ENCODE measurements at places on chromosomes 16 and 17.
A peak's percentile ranks its signal among the peaks of the same experiment; 100 is the strongest.

GRCh38 chr16:68146585-68146984 is 61.4 kb downstream of the NFATC3 start:
- H3K27ac ChIP-seq, result no peak overlapping the region
- no peak overlapping the region for H3K4me3 ChIP-seq
- H3K4me1 ChIP-seq, result peaks cover 11% of the 10 kb centered on the region

GRCh38 chr17:37770631-37771518 is 26.0 kb upstream of the HNF1B start:
- peak; percentile 62 for DNase-seq
- H3K4me3 ChIP-seq, result no peak overlapping the region
- no peak overlapping the region for H3K27ac ChIP-seq
- peaks cover 62% of the 10 kb centered on the region for H3K27me3 ChIP-seq

DNA sequence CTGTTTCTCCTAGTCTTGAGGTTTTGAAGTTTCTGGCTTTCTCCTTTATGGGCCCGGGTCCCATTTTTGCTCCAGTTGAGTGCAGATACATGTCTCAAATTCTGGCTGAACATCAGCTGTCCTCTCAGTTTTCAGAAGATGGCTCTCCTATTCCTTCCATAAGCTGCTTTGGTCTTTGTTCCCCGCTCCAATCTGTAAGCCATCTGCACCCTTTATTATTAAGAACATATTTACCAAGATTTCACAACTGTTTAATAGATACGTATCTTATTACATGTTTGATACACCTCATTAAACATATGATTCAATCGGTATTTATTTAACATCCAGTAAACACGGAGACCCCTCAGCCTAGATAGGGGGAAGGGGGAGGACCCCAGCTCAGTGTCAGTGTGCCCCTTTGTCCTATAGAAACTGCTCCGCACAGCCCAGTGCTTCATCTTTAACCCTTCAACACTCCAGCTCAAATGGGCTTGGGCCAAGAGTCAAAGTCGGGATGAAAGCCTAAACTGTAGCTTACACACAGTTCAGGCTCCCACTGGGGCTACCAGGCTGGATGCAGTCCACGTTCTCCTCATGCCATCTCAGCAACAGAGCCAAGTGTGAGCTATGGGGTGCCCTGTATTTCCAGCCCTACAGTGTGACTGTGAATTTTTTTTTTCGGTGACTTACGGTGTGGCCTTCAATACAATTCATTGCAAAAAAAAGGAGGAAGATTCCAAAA is 166.0 kb upstream of the ZFHX3 start:
- H3K4me1 ChIP-seq, result no peaks in the 10 kb centered on the region
- no peaks in the 10 kb centered on the region for H3K27me3 ChIP-seq
- no peak for DNase-seq
- H3K27ac ChIP-seq, result no peak overlapping the region
- H3K4me3 ChIP-seq, result no peak overlapping the region
- H3K36me3 ChIP-seq, result no peaks in the 10 kb centered on the region

DNA sequence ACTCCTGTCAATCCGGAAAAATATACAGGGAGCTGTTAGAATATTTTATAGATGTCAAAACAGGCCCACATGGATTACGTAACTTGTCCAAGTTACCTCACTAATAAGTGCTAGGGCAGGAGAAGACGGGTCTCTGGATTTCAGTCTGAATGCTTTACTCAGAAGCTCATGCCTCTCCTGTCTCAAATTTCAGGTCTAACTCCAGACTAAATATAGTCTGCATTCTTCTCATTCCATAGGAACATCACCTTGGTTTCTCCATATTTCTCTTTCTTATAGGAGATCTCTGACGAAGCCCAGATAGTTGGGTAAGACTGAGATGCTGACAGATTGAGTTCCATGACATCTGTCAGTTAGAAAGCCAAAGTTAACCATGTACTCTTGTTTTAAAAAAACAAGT is 174.2 kb downstream of the STX8 start:
- no peaks in the 10 kb centered on the region for H3K4me1 ChIP-seq
- DNase-seq, result no peak
- no peaks in the 10 kb centered on the region for H3K27me3 ChIP-seq

DNA sequence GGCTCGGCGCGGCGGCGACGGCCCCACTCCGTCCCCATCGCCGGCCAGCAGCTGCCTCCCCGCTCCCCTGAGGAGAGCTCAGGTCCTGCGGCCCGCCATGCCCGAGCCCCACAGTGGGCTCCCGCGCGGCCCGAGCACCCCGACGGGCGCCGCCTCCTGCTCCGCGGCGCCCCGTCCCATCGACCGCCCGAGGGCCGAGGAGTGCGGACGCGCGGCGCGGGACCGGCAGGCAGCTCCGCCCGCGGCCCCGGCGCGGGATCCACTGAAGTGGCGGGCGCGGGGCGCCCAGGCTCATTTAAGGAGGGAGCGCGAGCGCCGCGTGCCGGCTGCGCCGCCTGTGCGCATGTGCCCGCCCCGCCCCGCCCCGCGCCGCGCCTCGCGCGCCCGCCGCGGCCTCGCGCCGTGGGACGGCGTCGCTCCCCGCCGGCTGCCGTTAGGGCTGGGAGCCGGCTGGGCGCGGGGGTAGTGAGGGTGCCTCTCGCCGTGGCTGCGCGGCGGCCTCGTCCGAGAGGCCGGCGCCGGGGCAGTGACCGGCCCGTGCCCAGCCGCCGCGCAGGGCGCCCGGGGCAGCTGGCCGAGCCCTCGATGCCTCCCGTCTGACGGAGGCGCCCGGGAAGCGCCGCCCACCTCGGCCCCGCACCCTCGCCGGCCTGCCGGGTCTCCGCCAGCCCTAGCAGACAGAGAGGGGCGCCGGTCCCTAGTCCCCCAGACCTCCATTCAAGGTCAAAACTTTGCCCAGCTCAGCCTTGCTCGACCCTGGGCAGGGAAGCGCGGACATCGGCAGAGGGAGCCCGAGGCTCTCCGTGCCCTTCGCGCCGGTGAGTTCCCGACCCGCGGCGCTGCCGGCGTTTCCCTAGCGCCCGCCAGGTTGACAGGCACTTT is at the start of gene NETO2:
NETO2 (minus strand) TSS at position 269 of the 882 bp plus-strand sequence. CDS start 333 bp downstream, outside the sequence.
- H3K36me3 ChIP-seq, result no peaks in the 10 kb centered on the region
- H3K27ac ChIP-seq, result peak within 1 kb of the TSS; percentile 43
- peaks cover 36% of the 10 kb centered on the region for H3K27me3 ChIP-seq
- H3K4me3 ChIP-seq, result peak within 1 kb of the TSS; percentile 70
- peaks cover 20% of the 10 kb centered on the region for H3K4me1 ChIP-seq

GRCh38 chr17:16989230-16989952 is 17.5 kb upstream of the TNFRSF13B start:
- peaks cover 34% of the 10 kb centered on the region for H3K4me1 ChIP-seq
- no peak overlapping the region for H3K4me3 ChIP-seq
- peak overlapping the region; percentile 90 for H3K27ac ChIP-seq
- peaks cover 18% of the 10 kb centered on the region for H3K27me3 ChIP-seq
- H3K36me3 ChIP-seq, result peaks cover 2% of the 10 kb centered on the region

DNA sequence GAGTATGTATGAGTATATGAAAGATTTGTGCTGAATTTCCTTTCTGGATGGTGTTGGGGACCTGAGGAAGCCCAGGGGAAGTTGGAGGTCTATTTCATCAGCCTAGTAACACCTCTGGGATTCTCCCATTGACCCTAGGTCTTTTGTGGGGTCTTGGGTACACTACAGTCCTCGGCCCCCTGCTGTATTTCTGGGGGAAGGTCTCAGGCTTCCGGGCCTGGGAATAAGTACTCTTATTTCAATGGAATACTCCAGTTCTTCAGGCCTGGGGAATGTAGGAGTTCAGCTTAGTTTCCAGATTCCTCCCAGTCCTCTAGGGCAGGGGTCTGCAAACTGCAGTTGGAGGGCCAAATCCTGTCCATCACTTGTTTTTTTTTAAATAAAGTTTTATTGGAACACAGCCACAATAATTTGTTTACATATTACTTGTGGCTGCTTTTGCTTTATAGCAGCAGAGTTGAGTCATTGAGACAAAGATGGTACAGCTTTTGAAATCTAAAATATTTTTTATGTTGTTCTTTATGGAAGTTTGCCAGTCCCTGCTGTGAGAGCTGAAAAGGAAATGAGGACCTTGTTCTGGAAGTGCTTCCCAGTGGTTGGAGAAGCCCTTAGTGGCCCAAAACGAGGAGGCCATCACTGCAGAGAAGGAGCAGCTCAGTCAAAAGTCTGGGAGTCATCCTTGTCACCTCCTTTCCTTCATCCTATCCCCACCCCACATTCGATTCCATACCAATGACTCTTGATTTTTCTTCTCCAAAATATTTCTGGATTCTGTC is 142.5 kb upstream of the HS3ST2 start:
- H3K36me3 ChIP-seq, result no peaks in the 10 kb centered on the region
- no peak overlapping the region for H3K27ac ChIP-seq
- H3K4me1 ChIP-seq, result no peaks in the 10 kb centered on the region
- H3K4me3 ChIP-seq, result no peak overlapping the region

GRCh38 chr16:46673320-46674013 is 15.5 kb downstream of the VPS35 start:
- H3K27ac ChIP-seq, result no peak overlapping the region
- no peaks in the 10 kb centered on the region for H3K4me1 ChIP-seq
- DNase-seq, result peak; percentile 66
- H3K36me3 ChIP-seq, result peaks cover 61% of the 10 kb centered on the region
- H3K4me3 ChIP-seq, result no peak overlapping the region
- no peaks in the 10 kb centered on the region for H3K27me3 ChIP-seq

GRCh38 chr16:28098171-28098958 is 34.9 kb upstream of the GSG1L start:
- peaks cover 52% of the 10 kb centered on the region for H3K36me3 ChIP-seq
- no peak overlapping the region for H3K27ac ChIP-seq
- H3K4me3 ChIP-seq, result no peak overlapping the region
- H3K4me1 ChIP-seq, result no peaks in the 10 kb centered on the region
- no peak for DNase-seq

GRCh38 chr16:67779256-67780014 is 26.9 kb downstream of the RANBP10 start:
- H3K4me1 ChIP-seq, result peaks cover 26% of the 10 kb centered on the region
- peaks cover 20% of the 10 kb centered on the region for H3K36me3 ChIP-seq
- no peak overlapping the region for H3K4me3 ChIP-seq
- no peak for DNase-seq
- H3K27me3 ChIP-seq, result no peaks in the 10 kb centered on the region

GRCh38 chr17:35542990-35543389 is 5.5 kb upstream of the SLFN12L start:
- no peak for DNase-seq
- peaks cover 59% of the 10 kb centered on the region for H3K4me1 ChIP-seq
- no peak overlapping the region for H3K27ac ChIP-seq

DNA sequence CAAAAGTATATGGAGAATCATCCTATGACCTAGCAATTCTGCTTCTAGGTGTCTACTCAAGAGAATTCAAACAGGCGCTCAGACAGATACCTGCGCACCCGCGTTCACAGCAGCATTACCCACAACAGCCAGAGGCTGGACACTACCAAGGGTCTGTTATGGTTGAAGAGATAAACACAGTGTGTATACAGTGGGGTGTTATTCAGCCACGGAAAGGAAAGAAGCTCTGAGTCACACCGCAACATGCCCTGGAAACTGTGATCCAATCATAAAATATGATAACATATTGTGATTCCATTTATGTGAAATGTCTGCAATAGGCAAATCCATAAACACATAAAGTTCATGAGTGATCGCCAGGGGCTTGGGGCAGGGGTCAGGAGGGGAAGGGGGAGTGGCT is 18.0 kb upstream of the JPH3 start:
- H3K27me3 ChIP-seq, result peaks cover 59% of the 10 kb centered on the region
- H3K27ac ChIP-seq, result no peak overlapping the region
- no peak for DNase-seq
- no peaks in the 10 kb centered on the region for H3K4me1 ChIP-seq
- no peak overlapping the region for H3K4me3 ChIP-seq

DNA sequence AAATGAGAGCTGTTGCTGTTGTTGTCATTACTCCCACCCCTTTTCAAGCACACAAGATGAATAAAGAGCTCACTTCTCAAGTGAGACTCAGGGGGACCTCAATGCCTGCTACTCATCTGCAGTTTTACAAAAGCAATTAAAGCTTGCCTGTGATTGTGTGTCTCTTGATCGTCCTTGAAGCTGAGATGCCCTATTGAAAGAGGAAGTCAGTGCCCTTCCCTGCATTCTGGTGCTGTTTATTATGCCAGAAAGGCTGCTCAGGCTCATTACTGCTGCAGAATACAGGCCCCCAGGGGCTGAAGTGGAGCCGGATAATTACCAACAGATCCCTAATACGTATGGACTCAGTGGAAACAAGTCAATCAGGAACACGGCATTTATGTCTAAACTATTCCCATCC is 147.2 kb downstream of the HS3ST2 start:
- H3K27me3 ChIP-seq, result peaks cover 22% of the 10 kb centered on the region
- no peak overlapping the region for H3K4me3 ChIP-seq
- H3K36me3 ChIP-seq, result no peaks in the 10 kb centered on the region
- no peak overlapping the region for H3K27ac ChIP-seq
- H3K4me1 ChIP-seq, result no peaks in the 10 kb centered on the region

DNA sequence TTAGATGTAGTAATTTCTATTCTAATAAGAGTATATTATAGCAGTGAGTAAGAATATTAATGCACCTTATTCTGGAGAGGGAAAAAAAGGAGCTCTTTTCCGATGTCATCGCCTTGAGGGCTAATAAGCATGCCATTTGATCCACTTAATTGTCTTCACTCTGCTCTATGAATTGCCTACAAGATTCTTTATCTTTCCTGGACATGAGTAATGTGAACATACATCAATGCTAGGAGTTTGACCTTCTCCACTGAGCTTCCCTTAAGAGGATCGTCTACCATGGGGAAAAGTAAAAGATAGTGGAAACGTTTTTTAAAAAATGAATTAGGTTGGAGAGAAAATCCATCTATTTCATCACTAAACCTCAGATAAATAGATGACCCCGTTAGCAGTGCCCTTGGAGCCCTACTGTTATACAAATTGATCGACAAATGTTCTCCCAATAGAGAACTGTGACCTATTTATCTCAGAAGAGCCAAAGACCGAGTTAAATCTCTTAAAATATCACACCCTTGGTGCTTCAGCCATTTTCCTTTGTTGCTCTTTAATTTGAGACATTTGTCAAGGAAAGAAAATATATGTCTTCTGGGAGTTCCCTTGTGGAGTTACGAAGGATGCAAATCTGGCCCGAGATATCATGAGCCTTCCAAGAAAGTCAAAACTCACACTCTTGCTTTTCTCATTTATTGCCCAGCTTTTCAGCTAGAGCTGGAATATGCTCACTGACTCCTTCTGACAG is 898.5 kb downstream of the KCNJ2 start:
- H3K36me3 ChIP-seq, result no peaks in the 10 kb centered on the region
- H3K4me1 ChIP-seq, result no peaks in the 10 kb centered on the region
- H3K27me3 ChIP-seq, result no peaks in the 10 kb centered on the region

GRCh38 chr17:10136258-10136981 is 62.0 kb downstream of the GAS7 start:
- H3K27me3 ChIP-seq, result peaks cover 4% of the 10 kb centered on the region
- no peak for DNase-seq
- H3K4me3 ChIP-seq, result no peak overlapping the region
- no peaks in the 10 kb centered on the region for H3K36me3 ChIP-seq
- peaks cover 8% of the 10 kb centered on the region for H3K4me1 ChIP-seq

- peaks cover 5% of the 10 kb centered on the region for H3K36me3 ChIP-seq
- no peak overlapping the region for H3K4me3 ChIP-seq
- H3K27ac ChIP-seq, result no peak overlapping the region
- DNase-seq, result no peak
- H3K4me1 ChIP-seq, result peaks cover 2% of the 10 kb centered on the region
Measured at GRCh38 chr17:83008186-83008510, 71.3 kb upstream of the METRNL start.

- H3K4me3 ChIP-seq, result peak overlapping the region; percentile 79
- H3K27ac ChIP-seq, result no peak overlapping the region
- H3K36me3 ChIP-seq, result peaks cover 4% of the 10 kb centered on the region
- H3K27me3 ChIP-seq, result peaks cover 29% of the 10 kb centered on the region
Measured at GRCh38 chr17:45431531-45432404, 902 bp downstream of the ARHGAP27 start.
